Heart right ventricle (tissue), 16 donors: ENCODE measurements at places on chromosomes 4 and X. TPM values are rescaled to one million over a fixed set of nuclear protein-coding genes. Genes with fewer than 3 reads are reported as not detected.

GRCh38 chr4:77697860-77698590 lies 92.4 kb downstream of the CXCL13 start:
- H3K4me1 ChIP-seq: no peaks in the 10 kb centered on the region
- no peak overlapping the region for H3K27ac ChIP-seq
- H3K4me3 ChIP-seq: no peak overlapping the region
- H3K36me3 ChIP-seq: no peaks in the 10 kb centered on the region

Gene LAMTOR3
- 31.2 TPM for total RNA-seq

Gene GAGE1
- total RNA-seq: not detected

Gene TMPRSS11A
- not detected for total RNA-seq

- no peak overlapping the region for H3K4me3 ChIP-seq
- peaks cover 46% of the 10 kb centered on the region for H3K4me1 ChIP-seq
- H3K36me3 ChIP-seq: no peaks in the 10 kb centered on the region
- H3K27me3 ChIP-seq: no peaks in the 10 kb centered on the region
- H3K27ac ChIP-seq: peak overlapping the region; percentile 82
Observed at GRCh38 chr4:41437111-41437536, 100.8 kb upstream of the LIMCH1 start.

DNA sequence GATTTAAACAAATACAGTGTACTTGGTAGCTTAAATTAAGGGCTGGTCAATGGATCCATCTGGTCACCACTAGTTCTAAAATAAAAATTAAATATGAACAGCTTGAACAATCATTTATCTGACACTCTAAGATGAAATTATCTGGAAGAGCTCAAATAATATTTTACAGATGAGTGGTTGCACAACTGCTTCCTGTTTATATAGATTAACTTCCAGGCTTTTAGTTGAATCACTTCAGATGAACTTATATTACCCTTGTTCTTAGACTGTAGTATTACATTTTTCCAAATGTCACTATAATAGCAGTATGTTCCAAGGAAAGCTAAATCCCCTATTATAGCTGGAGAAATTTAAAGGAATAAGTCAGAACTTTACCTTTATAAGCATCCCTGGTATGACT lies 92.4 kb upstream of the SMIM10 start:
- H3K4me3 ChIP-seq: no peak overlapping the region
- H3K27ac ChIP-seq: no peak overlapping the region
- H3K36me3 ChIP-seq: no peaks in the 10 kb centered on the region
- H3K27me3 ChIP-seq: no peaks in the 10 kb centered on the region

GRCh38 chr4:138239491-138239890 lies 2.7 kb downstream of the SLC7A11 start:
- H3K27ac ChIP-seq: no peak overlapping the region
- H3K4me3 ChIP-seq: no peak overlapping the region
- no peaks in the 10 kb centered on the region for H3K36me3 ChIP-seq
- H3K4me1 ChIP-seq: peaks cover 5% of the 10 kb centered on the region
- no peaks in the 10 kb centered on the region for H3K27me3 ChIP-seq

DNA sequence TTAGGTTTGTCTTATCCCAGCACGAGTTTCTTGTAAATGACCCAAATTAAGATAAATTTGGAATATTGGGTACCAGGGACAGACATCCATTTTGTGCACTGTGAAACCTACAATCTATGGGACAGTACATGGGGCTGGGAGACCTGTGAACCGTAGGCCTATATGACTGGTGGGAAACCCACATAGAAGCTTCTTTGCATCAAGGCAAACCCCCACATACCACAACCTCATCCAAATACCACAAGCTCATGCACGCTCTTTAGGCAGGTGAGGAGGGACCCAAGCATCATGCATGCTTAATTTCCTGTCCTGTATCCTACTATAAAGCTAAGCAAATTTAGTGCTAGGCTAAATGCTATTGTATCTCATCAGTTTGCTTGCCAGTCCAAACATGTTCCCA lies 47.8 kb downstream of the NIPAL1 start:
- H3K36me3 ChIP-seq: no peaks in the 10 kb centered on the region
- no peak overlapping the region for H3K4me3 ChIP-seq
- no peaks in the 10 kb centered on the region for H3K4me1 ChIP-seq
- no peak for DNase-seq
- no peak overlapping the region for H3K27ac ChIP-seq

Gene POU4F2
- not detected for total RNA-seq
